HAP-1 (cell line): ENCODE measurements at places on chromosomes 3 and 15.

DNA sequence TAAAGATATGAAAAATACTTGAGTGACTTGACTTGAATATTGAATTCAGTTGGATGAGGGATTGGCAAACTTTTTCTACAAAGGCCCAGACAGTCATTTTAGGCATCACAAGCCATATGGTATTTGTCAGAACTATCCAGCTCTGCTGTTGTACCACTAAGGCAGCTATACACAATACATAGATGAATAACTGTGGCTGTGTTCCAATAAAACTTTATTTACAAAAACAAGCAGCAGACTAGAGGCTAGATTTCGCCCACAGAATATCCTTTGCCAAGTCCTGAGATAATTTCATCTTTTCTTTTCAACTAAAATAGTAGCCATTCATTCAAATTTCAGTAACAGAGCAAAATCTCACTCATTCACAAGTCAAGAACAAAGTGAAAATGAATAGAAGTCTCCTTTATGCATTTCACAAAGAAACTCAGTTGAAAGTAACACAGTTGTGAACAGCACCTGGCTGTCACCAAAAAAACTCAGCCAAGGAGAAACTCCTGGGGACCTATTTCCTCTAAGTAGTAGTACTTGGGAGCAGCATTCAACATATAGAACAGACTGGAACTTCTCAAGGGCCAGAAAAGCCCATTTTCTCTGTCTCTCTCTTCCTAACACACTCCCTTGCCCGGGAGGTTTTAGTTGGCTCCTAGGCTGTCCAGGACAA is 56.3 kb downstream of the OSBPL10 start:
- no peak for DNase-seq

DNA sequence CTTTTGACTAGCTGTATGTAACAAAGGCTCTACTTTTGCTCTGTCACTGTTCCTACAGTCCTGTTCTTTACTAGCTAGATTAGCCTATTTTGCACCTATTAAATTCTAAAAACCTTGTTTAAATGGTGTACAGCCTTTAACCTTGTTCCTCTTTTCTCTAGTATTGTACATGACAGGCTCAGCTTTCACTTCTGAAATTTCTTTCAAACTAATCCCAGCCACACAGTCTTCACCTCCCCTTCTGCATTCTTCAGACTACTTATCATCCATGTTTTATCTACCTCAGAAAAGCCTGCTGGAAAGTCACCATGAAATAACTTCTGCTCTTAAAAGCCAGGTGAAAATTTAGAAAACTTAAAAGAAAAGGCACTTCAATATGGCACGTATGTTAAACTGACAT is 122.4 kb downstream of the NECTIN3 start:
- no peak for DNase-seq

DNA sequence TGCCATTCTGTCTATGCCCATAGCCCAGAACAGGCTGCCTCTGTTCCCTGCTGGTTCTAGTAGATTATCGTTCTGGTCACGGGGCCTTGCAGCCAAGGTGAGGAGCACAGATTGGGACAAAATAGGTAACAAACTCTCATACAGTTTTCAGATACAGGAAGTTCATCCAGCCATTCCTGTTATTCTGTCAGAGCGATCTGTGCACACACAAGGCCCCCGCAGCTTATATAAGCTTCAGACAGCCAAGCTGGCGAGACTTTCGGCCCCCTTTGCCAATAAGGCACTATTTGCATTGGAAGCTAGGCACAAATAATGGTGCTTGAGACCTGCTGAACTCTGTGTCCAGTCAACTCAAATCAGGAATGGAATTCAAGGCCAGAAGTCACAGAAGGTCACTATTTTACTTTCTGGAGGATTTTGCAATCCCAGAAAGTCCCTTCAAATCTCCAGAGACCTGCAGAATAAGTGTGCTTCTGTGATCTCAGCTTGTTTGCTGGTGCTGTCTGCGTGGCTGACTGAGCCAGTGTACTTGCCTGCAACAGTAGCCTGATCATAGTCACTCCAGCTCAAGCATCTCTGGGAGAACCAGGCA is 69.4 kb downstream of the BFSP2 start:
- DNase-seq = no peak

DNA sequence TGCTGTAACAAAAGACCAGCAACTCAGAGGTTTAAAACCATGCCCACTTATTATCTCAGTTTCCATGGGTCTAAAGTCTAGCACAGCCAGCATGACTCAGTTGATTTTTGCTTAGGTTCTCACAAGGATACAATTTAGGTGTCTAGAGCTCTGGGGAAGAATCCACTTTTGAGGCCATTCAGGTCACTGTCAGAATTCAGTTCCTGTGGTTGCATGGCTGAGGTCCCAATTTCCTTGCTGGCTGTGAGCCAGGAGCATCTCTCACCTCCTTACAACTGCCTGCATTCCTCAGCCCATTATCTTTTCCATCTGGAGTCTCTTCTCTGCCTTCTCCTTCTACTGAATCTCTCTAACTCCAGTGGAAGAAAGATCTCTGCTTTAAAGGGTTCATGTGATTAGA is 240.5 kb upstream of the CFAP20DC start:
- no peak for DNase-seq

DNA sequence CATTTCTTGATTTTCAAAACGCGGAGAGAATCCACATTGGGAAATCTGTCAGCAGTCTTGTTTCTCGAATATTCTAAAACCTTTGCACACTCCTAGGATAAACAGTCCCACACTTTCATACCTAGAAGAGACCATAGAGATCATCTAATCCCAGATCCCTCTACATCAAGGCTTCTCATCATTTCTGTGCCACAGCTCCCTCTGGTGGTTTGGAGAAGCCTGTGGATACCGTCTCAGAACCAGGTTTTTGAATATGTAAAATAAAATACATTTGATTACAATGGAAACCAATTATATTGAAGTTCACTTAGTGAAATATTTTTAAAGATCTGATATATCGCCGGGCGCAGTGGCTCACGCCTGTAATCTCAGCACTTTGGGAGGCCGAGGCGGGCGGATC is 211.9 kb upstream of the GOLGA6L4 start:
- peak; percentile 74 for DNase-seq

DNA sequence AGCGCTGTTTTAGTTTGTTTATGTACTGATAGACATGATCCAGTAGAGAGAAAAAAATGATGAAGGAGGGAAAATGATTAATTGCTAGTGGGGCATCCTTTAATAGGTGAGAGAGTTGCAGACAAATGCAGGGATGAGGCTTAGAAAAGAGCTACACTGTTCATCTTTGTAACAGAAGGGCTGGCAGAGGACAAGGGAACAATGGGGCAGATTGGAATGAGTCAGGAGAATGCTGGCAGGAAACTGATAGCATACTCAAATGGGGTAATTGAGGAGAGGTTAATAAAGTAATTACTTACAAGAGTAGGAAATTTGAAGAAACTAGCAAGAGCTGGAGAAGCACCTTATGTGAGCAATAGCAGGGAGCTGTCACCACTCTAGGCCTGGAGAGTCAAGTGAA is 170.9 kb downstream of the OXSM start:
- no peak for DNase-seq

DNA sequence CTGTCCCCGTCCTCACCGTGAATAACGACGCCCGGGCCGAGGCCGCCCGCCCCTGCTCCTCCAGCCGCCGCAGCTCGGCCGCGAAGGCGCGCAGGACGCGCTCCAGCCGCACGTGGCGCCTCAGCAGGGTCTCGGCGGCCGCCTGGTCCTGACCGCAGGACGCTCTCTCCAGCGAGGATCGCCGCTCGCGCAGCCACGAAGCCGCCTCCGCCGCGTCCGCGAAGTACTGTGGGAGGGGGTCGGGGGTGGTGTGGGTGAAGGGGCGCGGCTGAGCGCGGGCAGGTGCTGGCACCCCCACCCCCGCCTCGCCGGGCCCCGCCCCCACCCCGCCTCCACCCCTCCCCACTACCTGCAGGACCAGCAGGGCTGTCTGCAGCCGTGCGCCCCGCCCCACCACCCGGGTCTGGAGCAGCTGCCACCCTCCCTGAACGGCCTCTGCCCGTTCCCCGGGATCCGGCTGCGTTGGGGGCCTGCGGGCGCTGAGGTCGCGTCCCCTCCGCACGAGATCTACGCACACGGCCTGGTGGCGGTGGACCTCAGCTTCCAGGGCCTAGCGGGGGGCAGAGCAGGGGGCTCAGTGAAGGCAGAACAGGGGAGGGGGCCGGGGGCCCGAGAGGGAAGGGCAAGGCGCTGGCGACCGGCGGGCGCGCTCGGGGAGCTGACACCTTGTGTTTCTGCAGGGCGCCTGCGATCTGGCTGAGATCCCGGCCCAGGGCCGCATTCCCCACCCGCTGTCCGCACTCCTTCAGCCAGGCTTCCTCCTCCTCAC is 11.7 kb downstream of the SPTBN5 start:
- DNase-seq = no peak

DNA sequence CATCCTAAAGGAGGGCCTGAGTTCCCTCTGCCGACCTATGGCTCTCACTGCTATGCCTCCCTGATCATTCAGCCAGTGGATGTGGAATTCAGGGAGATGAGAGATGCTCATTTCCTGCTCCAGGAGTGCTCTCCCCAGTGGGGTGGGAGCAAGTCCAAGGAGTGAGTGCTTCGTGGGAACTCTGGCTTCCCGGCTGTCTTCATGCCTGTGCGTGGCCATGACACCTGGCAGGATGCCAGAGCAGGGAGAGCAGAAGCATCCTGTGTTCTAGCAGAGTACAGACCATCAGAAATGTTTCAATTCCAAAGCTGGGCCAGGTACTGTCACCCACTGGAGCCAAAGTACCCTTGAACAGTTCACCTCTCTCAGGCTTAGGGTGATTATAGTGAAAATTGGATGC is 45.1 kb downstream of the APH1B start:
- DNase-seq = peak; percentile 44

GRCh38 chr3:179416681-179417080 is 34.6 kb downstream of the GNB4 start:
- no peak for DNase-seq

- DNase-seq = no peak
Measured at GRCh38 chr3:65381496-65382010, 657.2 kb downstream of the MAGI1 start.

GRCh38 chr3:58261954-58262666 is 24.5 kb downstream of the ABHD6 start:
- DNase-seq = no peak

GRCh38 chr3:156648086-156648485 is 26.3 kb upstream of the TIPARP start:
- no peak for DNase-seq

GRCh38 chr3:99505200-99505599 is 133.2 kb upstream of the COL8A1 start:
- no peak for DNase-seq

- DNase-seq = no peak
Measured at GRCh38 chr15:73983211-73983727, 8.8 kb downstream of the STOML1 start.

- no peak for DNase-seq
Measured at GRCh38 chr3:133673746-133674145, 12.0 kb upstream of the TOPBP1 start.

DNA sequence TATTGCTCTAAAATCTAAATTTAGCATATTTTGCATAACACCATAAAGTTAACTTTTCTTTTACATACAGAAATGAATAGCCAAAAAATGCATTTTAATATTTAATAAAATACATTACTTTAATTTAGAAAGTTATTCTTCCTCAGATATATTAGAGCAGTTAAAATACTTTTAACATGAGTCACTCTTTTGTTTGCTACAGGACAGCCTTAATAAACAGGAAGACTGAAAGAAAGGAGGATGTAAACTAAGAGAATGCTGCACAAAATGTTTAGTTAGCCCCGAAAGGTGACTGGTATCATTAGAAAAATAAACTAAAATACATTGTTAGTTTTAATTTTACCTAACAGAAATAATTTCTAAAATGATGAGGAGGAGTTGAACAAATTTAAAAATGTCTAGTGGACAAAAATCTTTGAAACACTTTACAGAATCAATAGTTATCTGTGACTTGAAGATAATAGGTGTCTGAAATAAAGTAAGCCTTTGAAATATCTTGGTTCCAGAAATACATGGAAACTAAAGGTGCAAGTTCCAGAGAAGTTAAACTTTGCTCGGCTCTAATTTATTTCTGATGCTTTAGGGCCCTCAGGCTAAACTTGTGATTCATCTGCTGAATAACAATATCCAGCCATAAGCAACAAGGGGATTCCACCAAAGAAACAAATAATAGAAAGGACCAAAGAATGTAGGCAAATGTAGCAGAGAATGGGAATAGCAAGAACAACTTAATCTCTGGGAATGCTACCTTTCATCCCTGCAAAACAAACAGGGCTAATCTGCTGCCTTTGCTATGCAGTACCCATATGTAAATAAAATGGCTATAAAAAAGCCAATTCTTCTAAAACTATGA is 138.3 kb upstream of the UBP1 start:
- peak; percentile 99 for DNase-seq

DNA sequence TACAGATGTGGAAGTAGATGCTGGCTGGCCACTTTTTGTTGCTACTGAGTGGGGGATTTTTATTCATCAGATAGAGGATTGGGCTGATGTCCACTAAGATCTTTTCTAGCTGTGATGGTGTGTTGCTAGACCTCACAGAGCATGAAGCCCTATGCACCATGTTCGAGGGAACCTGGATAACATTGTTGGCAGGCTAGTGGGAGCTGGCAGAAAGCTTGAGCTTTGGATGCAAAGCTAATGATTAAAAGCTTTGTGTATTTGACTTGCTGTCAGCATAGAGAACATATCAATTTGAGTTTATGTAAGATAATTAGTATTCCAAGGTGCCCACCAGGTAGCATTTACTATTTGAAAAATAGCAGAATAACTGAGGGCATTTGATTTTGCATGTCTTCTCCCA is 59.1 kb downstream of the ST6GAL1 start:
- DNase-seq = no peak

GRCh38 chr3:15272426-15273196 is 59.8 kb downstream of the SH3BP5 start:
- no peak for DNase-seq

DNA sequence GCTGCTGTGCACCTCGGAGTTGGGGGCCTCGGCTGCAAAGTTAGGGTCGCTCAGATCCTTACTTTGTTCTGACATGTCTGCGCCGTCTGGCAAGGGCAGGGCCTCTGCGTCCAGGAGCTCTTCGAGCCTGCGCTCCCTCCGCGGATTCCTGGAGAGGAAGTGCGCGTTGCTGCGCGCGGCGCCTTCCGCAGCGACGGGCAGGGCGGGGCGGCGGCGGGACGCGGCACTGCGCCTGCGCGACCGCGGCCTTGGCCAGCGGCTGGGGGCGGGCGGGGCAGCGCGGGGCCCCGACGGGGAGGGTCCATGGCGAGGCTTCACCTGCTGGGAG is at the start of gene NDN:
Gene NDN, minus strand, starts transcription at position 163 of the 328 bp plus-strand sequence. Its CDS starts 88 bp downstream, at position 75.
- DNase-seq = no peak

GRCh38 chr15:60620708-60621107 is 141.8 kb upstream of the ICE2 start:
- DNase-seq = no peak

- no peak for DNase-seq
Measured at GRCh38 chr15:66070220-66070934, 183.2 kb downstream of the MEGF11 start.

GRCh38 chr3:64431526-64432091 is 206.3 kb upstream of the PRICKLE2 start:
- no peak for DNase-seq
